ENCODE measurements at places on chromosomes 16 and 17.

- DNase-seq: no peak
These were observed 46.5 kb downstream of the STX8 start for GRCh38 chr17:9529033-9529700.

GRCh38 chr17:69539274-69539673, 124.8 kb downstream of the MAP2K6 start:
- DNase-seq: no peak

DNA sequence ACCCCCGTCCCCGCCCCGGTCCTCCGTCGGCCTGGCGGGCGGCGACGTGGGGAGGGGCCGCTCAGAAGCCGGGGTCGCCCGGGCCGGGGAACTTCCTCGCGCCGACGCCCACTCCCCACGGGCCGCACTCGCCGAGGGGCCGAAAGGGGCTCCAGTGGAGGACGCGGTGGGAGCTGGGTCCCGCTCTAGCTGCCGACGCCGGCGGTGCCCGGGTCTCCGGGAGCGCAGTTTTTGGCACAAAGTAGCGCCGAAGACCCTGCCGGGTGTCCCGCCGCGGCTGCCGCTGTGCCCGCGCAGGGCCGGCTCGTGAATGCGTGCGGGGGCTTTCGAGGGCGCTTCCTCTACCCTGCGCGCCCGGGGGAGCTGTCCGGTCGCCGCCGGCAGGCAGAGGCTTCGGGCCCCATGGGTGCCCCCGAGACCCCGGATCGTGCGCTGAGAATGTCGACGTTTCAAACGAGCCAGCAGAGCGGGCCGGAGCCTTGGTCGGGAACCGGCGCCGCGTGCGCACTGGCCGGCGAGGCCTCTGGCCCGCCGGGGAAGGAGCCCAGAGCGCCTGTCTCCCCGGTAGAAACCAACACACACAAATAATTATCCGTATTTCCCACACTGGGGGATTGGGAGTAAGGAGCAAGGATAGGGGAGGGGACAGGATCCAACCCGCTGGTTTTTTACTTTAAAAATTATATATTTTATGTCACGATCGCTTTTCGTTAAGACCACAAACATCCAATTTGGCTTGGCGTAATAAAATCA, 46.6 kb upstream of the SLC38A10 start:
- DNase-seq: no peak

GRCh38 chr16:85653290-85653891, 35.4 kb downstream of the GINS2 start:
- no peak for DNase-seq

- no peak for DNase-seq
These were observed 29.6 kb downstream of the NGFR start for GRCh38 chr17:49524473-49525359.

DNA sequence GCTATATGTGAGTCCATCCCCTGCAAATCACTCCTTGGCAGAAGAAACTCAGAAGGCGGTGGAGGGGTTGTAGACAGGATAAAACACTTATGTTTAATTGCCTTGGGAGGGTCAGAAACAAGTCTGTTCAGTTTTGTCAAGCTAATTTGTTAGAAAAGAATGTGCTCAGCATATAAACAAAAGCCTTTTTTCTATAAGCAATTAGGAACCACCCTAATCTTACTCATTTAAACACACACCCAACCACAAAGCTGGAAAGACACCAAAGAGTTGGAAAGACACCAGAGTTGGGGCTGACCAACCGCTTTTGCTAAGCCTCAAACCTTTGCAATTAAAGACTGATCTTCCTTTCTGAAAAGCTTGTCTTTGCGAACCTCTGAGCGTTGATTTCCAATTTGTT, 439.2 kb upstream of the ERCC4 start:
- DNase-seq: no peak

- DNase-seq: no peak
These were observed 6.4 kb upstream of the ARL4D start for GRCh38 chr17:43392397-43392796.

DNA sequence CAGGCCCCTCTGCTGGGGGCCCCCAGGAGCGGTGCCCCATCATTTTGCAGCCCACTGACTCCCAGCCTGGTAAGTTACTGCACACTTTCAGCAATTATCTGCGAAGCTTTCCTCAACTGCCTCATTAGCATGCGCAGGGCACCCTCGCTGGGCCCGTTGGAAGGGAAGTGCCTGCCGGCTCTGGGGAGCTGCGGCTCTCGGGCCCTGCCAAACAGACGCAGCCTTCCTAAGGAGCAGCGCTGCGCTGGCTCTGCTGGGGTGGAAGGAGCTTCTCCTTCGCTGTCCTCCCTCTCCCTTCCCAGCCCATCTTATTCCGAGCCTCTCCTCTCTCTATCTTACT, 71.0 kb downstream of the RBBP6 start:
- no peak for DNase-seq

DNA sequence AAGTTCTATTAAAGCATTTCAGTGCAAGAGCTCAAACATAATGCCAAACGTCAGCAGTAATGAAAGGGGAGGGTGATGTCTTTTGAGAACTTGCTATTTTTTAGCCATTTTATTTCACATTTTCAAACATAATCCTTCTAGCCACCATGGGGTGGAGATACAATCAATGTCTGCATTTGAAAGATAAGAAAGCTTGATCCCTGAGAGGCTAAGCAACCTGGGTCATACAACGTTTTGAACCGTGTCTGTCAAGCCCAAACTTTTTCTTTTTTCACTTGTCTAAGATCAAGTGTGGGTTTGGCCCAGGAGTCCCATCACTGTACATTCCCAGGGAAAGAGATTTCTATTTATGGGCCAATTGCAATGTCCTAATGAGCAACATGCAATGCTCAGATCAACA, 331.1 kb downstream of the SLC39A11 start:
- no peak for DNase-seq

DNA sequence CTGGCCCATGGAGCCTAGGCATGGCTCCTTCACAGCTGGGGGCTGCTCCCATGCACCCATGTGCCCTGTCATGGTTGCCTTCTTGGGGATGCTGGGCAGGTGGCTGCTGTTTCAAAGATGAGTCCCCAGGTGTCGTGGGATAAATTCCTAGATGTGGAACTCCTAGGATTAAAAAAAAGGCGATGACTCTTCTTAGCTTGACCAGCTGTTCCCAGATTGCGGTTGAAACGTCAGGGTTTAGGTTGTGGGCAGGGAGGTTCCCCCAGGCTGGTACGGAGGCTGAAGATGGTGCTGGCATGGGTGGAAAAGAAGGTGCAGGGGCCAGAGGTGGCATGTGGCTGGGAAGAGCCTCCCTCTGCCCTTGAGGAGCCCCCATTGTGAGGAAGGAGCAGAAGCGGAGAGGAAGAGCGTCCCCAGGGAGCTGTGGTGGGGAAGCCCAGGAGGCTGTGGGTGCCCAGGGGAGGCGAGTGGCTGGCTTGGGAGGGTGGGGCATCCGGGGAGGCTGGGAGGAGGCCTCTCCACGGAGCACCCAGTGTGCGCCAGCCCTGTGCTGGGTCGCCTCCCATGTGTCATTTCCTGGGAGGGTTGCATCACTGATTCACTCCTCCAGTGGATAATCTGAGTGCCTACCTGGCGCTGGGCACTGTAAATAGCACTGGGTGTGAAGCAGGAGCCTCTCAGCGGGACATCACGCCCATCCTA, 7.5 kb upstream of the KCNJ12 start:
- no peak for DNase-seq

Data from stimulated activated CD8-positive, alpha-beta memory T cell treated with anti-CD3 and anti-CD28 coated beads, Interleukin-4, amount 100 ng/mL, for 4 hours (primary cell).